Epithelial cell of prostate (primary cell): ENCODE measurements at places on chromosomes 7 and 10.

DNA sequence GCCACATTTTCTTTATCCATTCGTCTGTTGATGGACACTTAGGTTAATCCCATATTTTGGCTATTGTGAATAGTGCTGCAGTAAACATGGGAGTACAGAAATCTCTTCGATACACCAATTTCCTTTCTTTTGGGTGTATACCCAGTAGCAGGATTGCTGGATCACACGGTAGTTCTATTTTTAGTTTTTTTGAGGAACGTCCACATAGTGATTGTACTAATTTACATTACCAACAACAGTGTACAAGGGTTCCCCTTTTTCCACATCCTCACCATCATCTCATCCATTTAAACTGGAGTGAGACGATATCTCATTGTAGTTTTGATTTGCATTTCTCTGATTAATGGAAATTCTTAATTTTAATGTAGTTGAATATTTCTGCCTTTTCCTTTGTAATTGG, 19.3 kb downstream of the VKORC1L1 start:
- DNase-seq = no peak

DNA sequence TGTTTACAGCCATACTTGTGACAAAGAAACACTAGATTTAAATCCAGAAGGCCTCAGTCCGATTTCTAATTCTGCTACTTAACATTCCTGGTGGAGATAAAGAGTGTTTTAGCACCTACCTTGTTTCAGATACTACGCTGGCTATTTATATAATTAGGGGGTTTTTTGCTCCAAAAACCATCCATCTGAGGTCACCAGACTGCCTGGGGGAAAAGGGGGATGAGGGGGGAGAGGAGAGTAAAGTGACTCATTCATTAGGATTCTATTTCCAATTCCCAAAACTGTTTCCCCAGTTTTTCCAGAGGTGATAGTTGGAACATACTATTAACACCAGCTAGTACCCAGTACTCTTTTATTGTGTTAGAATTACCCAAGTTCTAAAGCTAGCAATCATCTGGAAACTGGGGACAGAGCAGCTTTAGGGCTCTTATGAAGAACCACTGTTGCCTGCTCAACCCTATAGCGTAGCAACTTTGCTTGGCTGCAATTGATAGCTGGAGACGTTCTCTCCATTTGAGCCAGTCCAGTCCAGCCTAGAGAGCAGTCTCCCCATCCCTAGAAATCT, 6.6 kb downstream of the GCC1 start:
- DNase-seq = no peak

GRCh38 chr7:1592299-1592871, 22.6 kb upstream of the PSMG3 start:
- no peak for DNase-seq

GRCh38 chr7:44048031-44048795, 3.7 kb downstream of the DBNL start:
- no peak for DNase-seq

- DNase-seq = no peak
Measured at GRCh38 chr7:157652954-157653826, 316.4 kb downstream of the DNAJB6 start.

DNA sequence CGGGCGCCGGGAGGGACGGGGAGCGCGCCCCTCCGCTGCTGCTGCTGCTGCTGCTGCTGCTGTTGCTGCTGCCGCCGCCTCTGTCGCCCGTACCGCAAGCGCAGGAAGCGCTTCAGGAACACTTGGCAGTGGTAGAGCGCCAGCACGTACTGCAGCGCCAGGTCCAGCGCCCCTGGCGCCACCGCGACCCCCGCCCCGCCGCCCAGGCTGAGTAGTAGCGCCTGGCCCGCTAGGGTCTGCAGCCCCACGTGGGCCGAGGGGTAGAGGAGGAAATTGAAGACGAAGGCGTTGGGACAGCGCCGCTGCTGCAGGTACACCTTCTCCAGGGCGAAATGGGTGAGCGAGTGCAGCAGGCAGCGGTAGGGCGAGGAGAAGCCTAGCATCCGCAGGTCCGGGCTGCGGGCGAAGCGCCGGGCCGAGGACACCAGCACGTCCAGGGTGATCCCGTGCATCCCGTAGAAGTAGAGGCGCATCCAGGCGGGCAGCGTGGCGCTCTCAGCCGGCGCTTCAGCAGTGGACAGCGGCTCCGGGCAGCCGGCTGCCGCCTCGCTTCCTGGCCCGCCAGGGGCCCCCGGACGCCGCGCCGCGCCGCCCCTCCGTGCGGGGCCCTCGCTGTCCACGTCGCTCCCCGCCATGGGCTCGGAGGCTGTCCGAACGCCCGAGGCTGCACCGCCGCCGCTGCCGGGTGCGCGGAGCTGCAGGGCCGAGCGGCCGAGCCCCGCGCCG, at the start of gene TMEM229A:
TSS of gene TMEM229A (minus strand) at position 699 of the 726 bp plus-strand sequence. CDS start at position 635, 64 bp downstream.
- DNase-seq = no peak

GRCh38 chr10:17506856-17507471, 52.6 kb upstream of the ST8SIA6 start:
- no peak for DNase-seq

GRCh38 chr10:35438718-35439571, 102.6 kb downstream of the CCNY start:
- no peak for DNase-seq

DNA sequence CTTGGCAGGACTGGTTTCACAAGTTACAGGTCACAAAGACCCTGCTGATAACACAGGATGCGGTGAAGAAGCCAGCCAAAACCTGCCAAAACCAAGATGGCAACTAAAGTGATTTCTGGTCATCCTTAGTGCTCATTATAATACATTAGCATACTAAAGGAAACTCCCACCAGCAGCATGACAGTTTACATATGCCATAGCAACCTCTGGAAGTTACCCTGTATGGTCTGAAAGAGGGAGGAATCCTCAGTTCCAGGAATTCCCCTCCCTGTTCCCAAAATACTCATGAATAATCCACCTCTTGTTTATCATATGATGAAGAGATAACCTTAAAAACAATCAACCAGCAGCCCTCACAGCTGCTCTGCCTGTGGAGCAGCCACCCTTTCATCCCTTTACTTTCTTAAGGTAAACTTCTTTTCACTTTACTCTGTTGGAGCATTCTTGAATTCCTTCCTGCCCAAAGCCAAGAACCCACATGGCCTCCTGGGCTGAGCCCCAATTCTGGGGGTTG, 21.9 kb downstream of the DPY19L1 start:
- no peak for DNase-seq

DNA sequence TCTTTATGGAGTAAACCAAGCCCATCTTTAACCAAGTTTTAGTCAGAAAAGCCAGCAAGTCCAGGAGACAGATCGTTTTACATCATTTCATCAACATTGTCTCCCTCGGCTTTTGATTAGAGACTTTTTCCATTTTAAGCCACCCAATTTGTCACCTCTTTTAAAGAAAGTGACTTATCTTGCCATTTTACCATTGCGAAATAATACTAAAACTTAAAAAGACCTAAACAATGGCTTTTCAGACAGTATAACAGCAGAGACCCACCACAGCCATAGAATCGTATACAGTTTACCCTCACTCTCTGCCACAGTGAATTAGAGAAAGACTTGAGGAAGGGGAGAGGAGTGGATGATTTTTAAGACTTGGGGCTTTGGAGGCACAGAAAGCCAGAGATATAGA, 359.7 kb upstream of the C7orf33 start:
- DNase-seq = no peak

- DNase-seq = no peak
Measured at GRCh38 chr10:44512431-44513022, 127.6 kb upstream of the CXCL12 start.

DNA sequence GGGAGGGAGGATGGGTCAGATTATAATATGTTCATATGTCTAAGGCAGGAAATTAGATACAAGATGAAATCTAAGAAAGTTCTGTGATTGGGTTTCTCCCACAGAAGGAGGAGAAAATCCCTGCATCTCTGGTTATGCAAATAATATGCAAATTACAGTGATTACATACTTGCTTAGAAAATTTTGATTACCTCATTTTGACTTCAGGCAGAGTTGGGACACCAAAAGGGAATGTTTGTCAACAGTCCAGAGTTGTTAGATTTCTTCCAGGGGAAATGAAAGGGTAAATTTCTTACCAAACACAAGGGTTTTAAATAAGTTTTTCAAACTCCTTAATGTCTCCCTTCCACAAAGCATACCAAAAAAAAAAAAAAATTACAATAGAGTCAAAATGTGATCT, 101.4 kb upstream of the STEAP1B start:
- DNase-seq = no peak

GRCh38 chr7:115914951-115915350, 115.6 kb downstream of the TFEC start:
- DNase-seq = no peak

GRCh38 chr7:131800008-131800407, 243.6 kb upstream of the PODXL start:
- DNase-seq = no peak

- no peak for DNase-seq
Measured at GRCh38 chr10:71771821-71772617, 1.3 kb downstream of the VSIR start.

DNA sequence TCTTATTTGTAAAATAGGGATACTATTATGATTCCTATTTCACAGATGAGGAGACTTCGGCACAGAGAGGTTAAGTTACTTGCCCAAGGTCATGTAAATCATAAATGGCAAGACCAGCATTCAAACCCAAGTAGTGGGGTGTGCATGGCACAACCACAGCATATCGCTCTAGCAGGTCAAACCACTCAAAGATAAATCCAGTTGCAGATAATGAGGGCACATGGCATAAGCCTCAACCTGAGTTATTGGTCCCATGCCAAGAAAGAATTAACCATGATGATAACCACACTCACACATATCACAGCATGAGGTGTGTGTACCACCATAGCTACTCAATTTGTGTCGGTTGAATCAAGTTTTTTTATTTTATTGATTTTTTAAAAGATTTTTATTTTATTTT, 180.5 kb downstream of the CREB5 start:
- DNase-seq = no peak

- no peak for DNase-seq
Measured at GRCh38 chr7:34311591-34311990, 346.4 kb upstream of the NPSR1 start.

- DNase-seq = no peak
Measured at GRCh38 chr10:121062115-121062514, 211.0 kb downstream of the WDR11 start.

GRCh38 chr10:43864656-43865055, 216.0 kb upstream of the ZNF32 start:
- no peak for DNase-seq

- no peak for DNase-seq
Measured at GRCh38 chr7:123198668-123199652, 809 bp downstream of the SLC13A1 start.

GRCh38 chr10:34801097-34801733, 13.9 kb downstream of the PARD3 start:
- peak; percentile 31 for DNase-seq

DNA sequence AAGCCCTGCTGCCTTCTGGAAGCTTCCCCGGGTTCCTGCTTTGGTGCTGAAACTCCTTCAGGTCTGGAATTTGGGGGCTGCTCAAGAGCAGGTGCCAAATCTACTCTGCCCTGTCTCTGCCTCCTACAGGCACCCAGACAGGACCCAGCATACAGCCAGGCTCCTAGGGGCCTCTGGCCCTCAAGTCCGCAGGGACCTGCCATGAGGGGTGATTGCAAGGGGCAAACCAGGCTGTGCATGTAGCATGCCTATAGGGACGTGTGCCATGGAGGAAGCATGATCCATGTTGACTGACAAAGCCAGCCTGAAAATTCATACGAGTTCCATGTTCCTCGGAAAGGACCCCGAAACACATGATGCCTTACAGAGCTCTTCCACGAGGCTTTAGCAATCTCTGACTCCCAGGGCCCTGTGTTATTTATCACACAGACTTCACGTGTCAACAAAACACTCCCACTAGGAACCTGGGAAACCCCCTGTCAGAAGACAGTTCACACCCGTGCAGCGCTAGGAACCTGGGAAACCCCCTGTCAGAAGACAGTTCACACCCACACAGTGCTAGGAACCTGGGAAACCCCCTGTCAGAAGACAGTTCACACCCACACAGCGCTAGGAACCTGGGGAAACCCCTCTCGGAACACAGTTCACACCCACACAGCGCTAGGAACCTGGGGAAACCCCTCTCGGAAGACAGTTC, 75.3 kb upstream of the DNAAF5 start:
- no peak for DNase-seq

DNA sequence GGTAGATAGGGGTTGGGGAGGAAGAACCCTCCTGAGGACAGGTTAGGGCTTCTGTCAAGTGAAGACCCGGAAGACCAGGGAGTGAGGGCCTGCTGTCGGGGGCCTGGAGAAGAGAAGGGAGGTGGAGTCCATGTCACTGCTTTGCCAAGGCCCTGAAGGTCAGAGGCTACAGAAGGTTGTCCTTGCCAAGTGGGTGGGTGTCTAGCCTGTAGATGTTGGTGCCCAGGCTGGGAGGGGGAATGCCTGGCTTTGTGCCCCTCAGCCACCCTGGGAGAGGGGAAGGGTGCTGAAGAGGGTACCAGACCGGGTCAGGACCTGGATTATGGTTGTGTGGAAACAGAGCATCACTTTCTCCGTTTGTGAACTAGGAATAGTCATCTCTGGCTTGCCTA, 67.2 kb upstream of the AQP1 start:
- no peak for DNase-seq

- DNase-seq = no peak
Measured at GRCh38 chr10:13816195-13816925, 229.6 kb downstream of the PRPF18 start.

DNA sequence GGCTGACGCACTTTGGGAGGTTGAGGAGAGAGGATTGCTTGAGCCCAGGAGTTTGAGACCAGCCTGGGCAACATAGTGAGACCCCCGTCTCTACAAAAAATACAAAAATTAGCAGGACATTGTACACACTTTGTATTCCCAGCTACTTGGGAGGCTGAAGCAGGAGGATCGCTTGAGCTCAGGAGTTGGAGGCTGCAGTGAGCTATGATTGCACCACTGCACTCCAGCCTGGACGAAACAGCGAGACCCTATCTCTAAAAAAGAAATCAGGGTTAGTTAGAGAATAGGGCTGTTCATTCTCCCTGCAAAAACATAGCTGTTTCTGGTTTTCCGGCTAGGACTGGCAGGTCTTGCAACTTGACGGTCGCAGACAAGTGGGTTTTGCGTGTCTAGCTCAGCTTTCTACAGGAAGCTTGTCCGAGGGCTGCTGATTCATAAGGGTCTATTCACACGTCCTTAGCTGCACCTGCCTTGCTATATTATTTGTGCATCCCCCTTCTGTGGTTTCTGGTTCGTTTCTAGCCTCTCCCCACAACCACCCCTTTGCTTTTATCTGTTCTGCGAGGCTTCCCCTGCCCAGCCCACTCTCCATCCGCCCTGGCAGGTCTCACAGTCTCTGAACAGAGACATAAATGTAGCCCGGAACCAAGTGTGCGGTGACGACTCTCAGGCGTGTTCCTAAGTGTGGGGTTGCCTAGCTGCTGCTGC, 10.7 kb downstream of the AMZ1 start:
- DNase-seq = no peak

- no peak for DNase-seq
Measured at GRCh38 chr7:24152877-24153472, 131.0 kb upstream of the NPY start.

GRCh38 chr10:58993480-58994221, 182.8 kb upstream of the PHYHIPL start:
- no peak for DNase-seq

- DNase-seq = no peak
Measured at GRCh38 chr7:3979611-3980299, 678.7 kb downstream of the SDK1 start.

- DNase-seq = no peak
Measured at GRCh38 chr7:16205466-16205865, 215.9 kb downstream of the CRPPA start.
